ENCODE measurements at places on chromosomes 1 and 21.

DNA sequence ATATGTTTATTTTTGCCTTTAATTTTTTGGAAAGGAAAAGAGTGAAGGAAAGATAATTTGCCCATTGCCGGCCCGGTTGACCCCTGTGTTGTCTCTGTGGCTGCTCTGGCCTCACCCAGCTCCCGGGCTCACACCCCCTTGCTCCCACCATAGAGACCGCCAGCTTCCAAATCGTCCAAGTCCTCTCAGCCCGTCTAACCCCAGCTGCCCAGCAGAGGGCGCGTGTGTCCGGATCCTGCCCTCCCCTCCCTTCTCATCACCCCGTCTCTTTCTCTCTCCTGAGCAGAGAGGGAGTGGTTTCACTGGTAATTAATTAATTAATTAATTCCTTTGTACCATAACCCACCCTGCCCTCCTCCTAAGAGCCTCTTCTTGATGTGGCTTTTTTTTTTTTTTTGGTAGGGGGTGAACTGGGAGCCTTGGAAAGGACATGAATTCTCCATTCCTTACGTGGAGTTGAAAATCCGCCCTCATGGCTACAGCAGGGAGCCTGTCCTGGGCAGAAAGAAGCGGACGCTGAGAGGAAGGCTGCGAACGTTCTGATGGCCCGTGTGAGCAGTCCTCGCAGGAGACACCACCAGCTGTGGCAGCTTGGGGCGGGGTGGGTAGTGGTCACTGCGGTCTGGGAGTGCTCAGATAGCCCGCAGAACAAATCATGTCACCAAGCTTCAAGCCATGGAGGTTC lies 45.9 kb downstream of the KIAA0040 start:
- DNase-seq: peak; percentile 73

- no peak for DNase-seq
Observed at GRCh38 chr1:86965012-86965826, 50.8 kb downstream of the HS2ST1 start.

- DNase-seq: peak; percentile 88
Observed at GRCh38 chr1:210446479-210446878, 117.8 kb downstream of the HHAT start.

DNA sequence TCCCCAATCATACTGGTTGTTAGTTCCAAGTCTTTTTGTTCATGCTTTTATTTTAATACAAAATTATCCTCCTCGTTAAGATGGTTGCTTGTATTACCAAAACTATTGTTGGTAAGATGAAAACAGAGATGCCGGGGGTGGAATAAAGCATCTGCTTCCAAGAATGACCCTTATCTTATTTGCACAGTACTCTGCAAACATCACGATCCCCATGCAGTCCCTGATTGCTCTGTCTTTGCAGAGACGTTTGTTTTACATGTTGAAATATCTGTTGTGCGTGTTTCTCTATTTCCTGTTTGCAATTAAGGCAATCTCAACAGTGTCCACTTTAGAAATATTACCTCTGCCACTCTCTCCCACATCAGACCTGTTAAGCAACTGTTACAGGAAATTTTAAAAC lies 141.3 kb upstream of the NCAM2 start:
- no peak for DNase-seq

DNA sequence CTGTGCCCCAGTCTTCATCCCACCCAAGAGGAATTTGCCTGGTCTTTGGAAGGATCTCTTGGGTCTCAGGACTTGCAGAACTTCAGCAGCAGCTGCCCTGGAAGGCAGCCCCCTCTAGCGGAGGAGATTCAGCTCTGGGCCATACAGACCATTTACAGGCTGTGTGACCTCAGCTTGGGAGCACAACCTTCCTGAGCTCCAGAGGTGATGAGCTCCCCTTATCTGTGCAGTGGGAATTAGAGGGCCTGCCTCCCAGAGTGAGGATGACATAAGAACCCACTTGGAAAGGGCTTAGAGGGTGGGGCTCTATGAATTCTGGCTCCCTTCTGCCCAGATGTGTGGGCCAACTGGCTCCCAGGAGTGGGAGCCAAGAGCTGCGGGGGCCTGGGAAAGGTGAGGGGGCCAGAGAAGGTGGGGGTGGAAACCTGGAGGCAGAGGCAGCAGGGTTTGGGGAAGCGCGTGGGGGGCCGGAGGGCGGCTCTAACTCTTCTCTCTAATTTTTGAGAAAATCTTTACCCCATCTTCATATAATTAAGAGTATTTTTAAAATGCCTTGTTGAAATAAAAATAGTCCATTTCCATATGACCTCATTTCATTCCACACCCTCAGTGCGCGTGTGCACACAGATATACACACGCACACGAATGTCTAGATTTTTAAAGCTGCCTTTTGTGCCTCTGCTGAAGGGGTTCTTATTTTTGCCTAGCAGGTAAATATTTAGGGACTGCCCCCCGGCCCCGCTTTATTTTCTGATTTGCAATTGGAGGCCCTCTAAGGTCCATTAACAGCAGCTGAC lies 21.5 kb downstream of the EPHB2 start:
- no peak for DNase-seq

DNA sequence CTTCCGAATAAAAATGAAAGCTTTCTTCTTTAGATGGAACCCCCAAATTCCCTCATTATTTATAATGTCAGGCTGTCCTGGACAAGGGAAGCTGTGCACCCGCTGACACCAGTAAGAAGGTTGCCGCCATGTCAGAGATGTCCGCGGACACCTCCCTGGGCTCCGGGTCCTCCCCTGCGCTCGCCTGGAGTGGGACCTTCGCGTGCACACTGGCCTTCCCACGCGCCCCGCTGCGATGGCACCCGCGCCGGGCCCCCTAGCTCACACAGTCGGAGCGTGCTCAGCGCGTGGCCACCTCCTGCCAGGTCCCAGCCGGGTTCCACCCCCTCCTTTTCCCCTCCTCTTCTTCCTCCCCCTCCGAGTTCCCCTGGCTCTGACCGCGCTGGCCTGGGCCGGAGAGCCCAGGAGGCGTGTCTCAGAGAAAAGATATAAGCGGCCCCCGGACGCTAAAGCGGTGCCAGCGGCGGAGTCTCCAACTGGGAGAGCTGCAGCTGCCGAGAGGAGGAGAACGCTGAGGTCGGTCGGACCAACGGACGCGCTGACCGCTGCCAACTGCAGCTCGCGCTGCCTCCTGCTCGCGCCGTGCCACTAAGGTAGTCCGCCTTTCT lies at the start of gene G0S2:
TSS of gene G0S2 (plus strand) at position 456 of the 608 bp plus-strand sequence. CDS start 273 bp downstream, outside the sequence.
- peak; percentile 59 for DNase-seq

GRCh38 chr21:45392573-45392971 lies 12.4 kb upstream of the COL18A1 start:
- DNase-seq: no peak

GRCh38 chr21:38821959-38822682 lies 16.4 kb downstream of the ETS2 start:
- no peak for DNase-seq

- DNase-seq: no peak
Observed at GRCh38 chr1:53320646-53321045, 7.2 kb downstream of the LRP8 start.

GRCh38 chr1:64745181-64745985 lies 508 bp downstream of the RAVER2 start:
- peak; percentile 6 for DNase-seq

DNA sequence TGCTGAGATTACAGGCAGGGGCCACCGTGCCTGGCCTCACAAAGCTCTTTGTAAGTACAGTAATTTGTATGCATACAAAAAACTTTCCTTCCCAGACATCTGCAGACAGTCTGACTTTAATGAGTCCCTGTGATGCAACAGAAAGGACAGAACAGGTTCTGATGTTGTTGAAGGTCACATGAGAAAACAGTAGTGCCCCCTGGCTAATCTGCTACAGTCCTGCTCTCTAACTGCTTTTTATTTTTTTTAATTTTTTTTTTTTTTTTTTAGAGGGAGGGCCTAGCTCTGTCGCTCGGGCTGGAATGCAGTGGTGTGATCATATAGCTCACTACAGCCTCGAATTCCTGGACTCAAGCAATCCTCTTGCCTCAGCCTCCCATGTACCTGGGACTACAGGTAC lies 36.7 kb downstream of the ACBD3 start:
- DNase-seq: no peak

DNA sequence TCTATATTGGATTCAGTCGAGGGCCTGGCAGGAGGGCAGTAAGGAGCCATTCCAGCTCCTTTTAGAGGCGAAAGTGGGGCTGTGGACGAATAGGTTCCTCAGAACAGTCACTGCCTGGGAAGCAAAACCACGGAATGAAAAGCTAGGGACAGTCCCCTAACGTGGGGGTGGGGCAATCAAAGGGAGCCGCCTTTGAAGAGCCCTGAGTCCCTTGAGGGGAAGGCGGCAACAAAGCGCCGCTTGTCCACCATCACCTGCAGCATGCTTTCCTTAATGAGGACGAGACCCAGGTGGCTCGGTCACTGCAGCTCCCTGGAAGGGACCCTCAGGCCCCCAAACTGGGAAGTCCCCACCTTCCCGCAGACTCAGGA lies 184.7 kb downstream of the ETS2 start:
- no peak for DNase-seq

DNA sequence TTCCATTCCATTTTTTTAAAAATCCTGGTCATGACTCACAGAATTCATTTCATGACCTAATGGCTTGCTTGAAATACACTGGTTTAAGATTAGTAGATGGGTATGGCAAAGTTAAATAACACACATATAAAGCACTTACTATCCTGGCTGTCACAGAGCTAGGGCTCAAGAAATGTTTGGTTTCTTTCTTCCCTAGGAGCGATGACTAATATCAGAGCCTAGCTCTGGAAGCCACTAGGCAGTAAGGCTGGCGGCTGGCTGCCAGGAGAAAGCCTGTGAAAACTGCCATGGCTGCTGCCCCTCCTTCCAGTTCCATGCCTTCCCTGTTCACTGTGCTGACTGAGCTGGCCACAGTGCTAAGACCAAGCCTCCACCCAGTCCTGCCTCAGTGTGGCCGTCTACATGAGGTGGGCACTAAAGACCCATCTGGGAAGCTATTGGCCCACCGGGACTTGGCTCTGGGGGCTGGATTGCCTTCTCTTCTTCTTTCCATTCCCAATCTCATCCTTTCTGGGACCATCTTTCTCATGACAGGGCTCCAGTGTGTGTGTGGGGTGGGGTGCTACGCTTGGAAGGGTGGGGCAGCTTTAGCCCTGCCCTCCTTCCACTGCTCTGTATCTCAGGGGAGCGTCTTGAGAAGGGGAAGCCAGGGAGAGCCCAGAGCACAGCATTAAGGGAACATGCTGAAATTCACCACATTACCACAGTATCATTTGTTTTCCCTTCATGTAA lies 10.8 kb upstream of the ASCL5 start:
- DNase-seq: no peak

DNA sequence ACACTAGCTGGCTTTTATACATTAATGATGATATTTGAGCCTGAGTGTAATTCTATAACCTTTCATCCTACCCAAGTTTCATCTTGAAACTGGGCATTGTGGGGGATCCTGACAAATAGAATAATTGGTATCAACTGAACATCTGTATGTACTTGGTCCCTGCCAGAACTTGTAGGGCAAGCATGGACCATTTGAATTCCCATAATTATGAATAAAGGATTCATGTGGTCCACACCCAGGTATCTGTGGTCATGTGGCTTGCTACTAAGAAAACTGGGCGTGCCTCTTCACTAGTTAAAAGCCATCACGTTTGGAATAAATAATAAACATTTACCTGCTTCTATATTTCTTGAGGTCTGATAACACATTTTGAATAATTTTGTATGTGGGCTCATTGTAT lies 20.6 kb upstream of the VTCN1 start:
- no peak for DNase-seq

DNA sequence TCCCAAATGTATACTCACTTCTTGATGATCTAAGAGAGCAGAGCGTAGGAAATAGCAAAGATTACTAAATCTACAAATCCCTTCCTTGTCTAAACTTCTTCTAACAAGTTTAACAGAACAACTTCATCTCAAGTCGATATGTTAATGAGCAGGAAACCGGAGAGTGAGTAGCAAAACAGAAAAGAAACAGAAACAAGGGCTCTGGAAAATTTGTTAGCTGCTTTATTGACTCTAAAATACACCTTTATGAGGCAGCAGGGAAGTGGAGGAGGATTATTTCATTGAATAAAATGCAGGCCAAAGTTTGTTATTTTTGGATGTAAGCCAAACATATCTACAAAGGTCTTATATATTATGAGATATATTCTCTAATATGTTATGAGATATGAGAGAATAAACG lies 192.4 kb downstream of the LRRIQ3 start:
- DNase-seq: no peak

GRCh38 chr1:177948336-177948972 lies 21.4 kb downstream of the SEC16B start:
- DNase-seq: no peak

GRCh38 chr21:34187935-34188334 lies 114.6 kb downstream of the MRPS6 start:
- no peak for DNase-seq

DNA sequence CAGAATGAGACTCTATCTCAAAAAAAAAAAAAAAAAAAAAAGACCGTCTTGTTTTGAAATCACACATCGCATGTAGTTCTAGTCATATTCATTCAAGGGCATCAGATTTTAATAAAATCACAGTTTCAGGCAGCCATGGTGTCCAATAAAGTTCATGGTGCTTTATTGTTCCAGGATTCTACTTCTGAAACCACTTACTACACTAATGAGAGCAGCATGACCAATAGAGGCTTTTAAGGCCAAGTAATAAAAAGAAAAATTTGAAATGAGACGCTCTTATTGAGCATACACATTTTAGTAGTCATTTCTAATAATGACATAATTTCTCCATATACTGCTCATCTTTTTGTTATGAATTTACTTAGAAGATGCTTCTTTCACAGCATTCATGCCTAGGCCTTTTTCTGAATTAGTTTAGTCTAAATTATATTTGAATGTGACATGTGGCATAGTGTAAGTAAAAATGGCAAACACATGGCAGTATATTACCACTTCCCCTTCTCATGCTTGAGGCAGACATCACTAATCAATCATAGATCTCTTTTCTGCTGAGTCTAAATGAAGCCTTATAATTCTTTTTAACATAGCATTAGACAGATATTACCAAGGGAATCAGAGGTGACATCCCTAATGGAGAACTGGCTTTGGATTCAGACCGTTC lies 18.5 kb downstream of the NTMT2 start:
- no peak for DNase-seq

DNA sequence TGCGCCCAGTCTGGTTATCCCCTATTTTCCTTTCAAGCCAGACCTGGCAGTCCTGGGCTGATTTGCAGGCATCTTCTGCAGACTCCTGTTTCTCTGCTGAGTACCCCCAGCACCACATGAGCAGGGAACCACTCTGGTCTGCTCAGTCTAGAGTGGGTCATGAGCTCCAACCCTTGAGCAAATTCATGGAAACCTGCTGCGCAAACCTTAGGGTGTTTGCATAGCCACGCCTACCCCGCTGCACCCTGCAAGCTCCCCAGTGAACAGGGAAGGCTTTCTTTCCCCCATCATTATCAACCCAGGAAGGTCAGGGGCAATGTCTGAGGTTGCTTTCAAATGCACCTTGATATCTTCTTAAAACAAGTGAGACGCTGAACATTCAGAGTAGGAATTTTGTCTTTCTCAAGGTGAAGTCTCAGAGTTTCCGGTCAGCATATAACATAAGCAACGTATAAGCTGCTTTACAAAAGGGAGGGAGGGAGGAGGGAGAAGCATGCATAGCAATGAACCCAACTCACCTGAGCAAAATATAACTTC lies 11.1 kb upstream of the KCNE1 start:
- DNase-seq: no peak

GRCh38 chr1:39576016-39576657 lies 453 bp downstream of the PABPC4 start:
- DNase-seq: peak; percentile 36
